ENCODE measurements at places on chromosomes 4 and X.

GRCh38 chr4:41763729-41764128 is 15.2 kb upstream of the PHOX2B start:
- DNase-seq: no peak

DNA sequence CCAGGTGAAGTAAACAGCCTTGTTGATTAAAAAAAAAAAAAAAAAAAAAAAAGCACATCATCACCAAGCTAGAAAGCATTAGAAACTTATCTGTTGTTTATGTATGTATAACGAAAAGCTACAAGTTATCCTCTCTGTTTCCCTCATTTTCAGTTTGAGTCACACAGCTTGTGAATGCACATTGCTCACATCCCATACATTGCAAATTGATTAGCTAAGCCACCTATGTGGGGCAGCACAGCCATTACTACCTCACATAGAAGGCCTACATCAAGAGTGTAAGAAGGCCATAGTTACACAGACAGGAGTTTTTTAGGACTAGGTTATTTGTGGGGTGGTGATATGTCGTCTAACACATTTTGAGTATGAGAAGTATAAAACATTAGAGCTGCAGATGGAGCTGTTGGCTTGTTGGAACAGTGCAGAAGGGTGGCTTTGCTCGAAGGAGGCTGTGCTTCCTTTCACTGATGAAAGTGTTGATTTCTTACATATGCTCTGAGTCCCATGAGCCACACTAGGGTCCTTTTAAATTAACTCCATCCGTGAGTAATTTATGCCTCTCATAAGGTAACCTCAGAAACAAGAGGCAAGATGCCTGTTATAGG is 431.6 kb downstream of the GABRG1 start:
- DNase-seq: no peak

DNA sequence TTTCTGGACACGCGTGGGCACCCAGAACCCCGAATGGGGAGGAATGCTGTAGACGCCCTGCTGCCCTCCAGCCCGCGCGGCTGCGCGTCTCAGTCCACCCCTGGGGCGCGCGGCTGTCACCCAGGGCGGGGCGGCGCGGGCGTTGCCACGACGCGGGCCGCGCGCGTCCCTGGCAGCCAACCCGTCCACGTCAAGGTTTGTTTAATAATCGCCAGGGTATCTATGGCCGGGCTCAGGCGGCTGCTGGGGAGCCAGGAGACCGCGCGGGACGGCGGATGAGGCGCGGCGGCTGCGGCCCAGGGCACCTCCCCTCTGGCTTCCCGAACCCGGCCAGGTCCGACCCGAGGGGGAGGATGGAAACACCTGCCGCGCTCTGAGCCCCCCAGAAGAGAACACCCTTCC is at the start of gene SPATA18:
TSS of gene SPATA18 (plus strand) at position 92 of the 402 bp plus-strand sequence. CDS start 401 bp downstream, outside the sequence.
- DNase-seq: no peak

DNA sequence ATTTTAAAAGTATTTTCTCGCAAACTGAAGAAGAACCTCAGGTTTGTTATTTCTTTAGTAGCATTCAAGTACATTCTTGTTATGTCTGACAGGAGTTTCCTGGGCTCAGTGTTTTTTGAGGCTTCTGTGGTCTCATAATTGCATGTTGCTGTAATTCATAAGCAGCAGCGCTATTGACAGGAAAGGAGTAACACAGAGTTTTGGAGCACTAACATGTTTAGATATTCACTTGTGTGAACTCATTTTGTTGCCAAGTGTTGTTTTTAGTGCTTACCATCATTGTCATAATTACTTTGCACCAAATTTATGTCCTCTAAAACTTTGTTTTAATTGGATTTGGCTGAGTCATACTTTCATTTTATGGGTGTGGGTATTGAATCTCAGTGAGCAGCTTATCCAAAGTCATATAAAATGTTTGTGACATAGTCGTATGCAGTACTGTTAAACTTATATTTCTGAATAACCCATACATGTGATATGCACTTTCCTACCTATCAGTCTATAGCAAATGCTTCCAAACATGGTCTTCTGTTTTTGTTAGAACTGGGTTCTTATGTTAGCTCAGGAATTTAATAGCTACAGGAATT is 358.7 kb upstream of the CTSO start:
- DNase-seq: no peak

DNA sequence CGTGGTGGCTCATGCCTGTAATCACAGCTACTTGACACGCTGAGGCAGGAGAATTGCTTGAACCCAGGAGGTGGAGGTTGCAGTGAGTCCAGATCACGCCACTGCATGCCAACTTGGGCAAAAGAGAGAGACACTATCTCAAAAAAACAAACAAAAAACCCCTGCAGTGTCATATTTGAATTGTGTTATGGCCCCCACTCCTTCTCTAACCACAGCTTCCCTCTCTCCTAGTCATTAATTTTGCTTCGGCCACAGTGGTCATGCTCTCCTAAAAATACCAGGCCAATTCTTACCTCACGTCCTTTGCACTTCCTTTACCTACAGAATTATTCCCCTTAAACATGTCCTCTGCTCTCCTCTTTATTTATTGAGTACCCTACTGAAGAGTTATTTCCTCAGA is 206.1 kb downstream of the PPP3CA start:
- no peak for DNase-seq

GRCh38 chr4:138405466-138405891 is 163.3 kb upstream of the SLC7A11 start:
- DNase-seq: no peak

DNA sequence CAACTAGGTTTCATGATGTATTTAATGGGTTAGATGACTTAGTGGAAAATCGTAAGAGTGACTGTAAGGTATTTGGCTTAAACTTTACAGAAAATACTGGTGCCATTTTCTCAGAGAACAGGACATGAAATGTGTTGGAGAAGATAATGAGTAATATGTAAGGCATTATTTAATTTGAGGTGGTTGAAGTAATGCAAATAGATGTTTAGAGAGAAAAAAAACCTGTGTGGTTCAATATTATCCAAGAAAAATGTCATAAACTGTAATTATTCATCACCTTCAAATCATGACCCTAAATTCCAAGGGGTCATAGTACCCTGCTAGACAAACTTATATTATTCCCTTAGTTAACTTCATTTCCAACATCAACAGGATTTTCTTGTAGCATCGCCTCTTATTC is 171.7 kb downstream of the EPHA5 start:
- DNase-seq: no peak

GRCh38 chr4:147831551-147832171 is 99.8 kb downstream of the ARHGAP10 start:
- DNase-seq: no peak

DNA sequence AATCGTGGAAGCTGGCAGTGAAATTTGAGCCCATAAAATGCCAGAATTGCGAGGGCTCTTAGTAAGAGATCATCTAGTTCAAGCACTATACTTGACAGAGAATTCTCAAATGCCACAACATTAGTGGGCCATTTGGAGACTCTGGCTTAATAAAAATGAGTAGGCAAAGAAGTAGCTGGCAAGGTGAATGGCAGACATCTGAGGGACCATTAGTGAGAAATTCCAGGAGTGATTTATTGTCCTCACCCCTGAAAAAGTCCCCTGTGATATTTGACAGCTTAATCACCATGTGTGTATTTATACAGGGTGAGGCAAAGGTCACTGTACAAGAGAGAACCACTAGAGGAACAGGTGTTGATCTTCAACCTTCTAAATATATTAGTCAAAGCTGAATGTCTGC is 207.5 kb downstream of the CHRDL1 start:
- no peak for DNase-seq

- DNase-seq: no peak
These were observed 327.8 kb upstream of the CXorf51B start for GRCh38 chrX:146481735-146482134.

DNA sequence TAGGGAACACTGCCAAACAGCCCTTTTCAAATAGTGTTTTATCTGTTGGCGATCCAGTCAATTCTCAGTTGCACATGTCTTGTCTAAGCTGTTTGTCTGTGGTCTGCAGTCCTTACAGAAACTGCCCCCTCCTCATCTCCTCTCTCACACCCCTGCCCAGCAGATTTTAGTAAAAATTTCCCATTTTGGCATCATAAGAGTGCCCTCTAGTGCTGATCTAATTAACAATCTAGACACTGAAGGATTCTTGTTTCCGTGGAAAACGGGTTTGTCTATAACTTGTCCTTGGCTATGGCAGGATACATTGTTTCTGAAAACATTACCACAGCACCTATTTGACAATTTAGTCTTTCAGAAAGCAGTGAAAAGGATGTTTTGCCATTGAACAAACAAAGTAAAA is 227.2 kb upstream of the MBNL3 start:
- no peak for DNase-seq

DNA sequence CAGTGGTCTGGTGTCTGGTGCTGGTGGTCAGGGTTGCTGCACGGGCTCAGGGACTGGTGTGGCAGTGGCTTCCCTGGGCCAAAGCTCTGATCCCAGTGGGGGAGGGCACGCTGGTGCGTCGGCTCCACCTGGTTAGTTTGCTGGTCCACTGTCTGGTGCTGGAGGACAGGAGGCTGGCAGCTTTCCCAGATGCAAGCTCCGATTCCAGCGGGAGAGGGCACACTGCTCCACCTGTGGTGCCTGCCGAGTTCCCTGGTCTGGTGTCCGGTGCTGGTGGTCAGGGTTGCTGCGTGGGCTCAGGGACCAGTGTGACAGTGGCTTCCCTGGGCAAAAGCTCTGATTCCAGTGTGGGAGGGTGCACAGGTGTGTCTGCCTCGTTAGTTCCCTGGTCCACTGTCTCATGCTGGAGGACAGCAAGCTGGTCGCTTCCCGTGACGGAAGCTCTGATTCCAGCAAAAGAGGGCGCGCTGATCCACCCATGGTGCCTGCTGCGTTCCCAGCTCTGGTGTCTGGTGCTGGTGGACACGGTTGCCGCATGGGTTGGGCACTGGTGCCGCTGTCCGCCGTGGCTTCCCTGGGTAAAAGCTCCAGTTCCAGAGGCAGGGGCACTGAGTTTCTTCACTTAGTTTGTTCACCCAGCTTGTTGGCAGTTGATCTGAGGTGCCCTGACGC is 5.8 kb downstream of the VMA21 start:
- no peak for DNase-seq

GRCh38 chr4:39037941-39038340 is 5.7 kb upstream of the TMEM156 start:
- no peak for DNase-seq

DNA sequence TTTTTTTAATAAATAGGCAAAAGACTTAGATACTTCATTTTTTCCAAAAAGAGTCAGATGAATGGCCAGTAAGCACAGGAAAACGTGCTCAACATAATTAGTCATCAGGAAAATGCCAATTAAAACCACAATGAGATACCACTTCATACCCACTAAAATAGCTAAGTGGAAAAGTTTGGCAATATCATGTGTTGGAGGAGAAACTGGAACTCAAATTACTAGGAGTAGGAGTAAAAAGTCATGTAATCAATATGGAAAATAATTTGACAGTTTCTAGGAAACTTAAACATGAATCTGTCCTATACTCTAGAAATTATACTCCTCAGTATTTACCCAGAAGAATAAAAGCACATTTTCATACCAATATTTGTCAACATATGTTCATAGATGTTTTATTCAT is 449.8 kb downstream of the INPP4B start:
- DNase-seq: no peak

GRCh38 chr4:93813092-93813491 is 15.5 kb upstream of the ATOH1 start:
- no peak for DNase-seq

DNA sequence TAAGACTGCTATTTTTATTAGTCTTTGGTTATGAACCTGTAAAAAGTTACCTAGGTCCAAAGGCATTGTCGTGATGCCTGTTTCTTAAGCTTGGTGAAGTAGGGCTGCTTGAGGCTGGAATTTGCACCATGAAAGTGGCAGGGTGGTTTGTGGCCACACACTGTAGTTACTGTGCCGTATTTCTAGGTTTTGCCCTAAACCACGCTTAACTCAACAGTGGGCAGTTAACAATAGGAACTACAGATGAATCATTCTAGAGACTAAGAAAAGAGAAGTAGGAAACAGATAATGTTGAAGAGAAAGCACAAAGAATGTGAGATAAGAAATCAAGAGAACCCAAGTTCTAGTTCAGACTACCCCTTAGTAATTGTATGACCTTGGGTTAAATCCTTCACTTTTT is 11.5 kb downstream of the ETNPPL start:
- DNase-seq: no peak

- no peak for DNase-seq
These were observed 739 bp downstream of the GAK start for GRCh38 chr4:931194-931959.

DNA sequence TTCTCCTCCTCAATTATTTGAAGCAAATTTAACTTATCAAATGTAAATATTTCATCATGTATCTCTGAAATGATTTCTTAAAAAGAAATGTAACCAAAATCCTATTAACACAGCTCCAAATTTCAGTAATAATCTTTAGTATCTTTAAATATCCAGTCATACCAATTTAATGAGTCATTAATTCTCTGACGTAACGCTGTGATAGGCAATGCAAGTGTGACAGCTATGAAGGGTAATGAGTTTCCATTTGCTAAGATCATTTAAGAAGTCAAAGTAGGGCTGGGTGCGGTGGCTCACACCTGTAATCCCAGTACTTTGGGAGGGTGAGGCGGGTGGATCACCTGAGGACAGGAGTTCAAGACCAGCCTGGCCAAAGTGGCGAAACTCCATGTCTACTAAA is 15.6 kb downstream of the RPS3A start:
- no peak for DNase-seq

- DNase-seq: no peak
These were observed 114.2 kb downstream of the PALLD start for GRCh38 chr4:168610911-168611530.

GRCh38 chr4:13347517-13348125 is 136.5 kb downstream of the RAB28 start:
- no peak for DNase-seq

DNA sequence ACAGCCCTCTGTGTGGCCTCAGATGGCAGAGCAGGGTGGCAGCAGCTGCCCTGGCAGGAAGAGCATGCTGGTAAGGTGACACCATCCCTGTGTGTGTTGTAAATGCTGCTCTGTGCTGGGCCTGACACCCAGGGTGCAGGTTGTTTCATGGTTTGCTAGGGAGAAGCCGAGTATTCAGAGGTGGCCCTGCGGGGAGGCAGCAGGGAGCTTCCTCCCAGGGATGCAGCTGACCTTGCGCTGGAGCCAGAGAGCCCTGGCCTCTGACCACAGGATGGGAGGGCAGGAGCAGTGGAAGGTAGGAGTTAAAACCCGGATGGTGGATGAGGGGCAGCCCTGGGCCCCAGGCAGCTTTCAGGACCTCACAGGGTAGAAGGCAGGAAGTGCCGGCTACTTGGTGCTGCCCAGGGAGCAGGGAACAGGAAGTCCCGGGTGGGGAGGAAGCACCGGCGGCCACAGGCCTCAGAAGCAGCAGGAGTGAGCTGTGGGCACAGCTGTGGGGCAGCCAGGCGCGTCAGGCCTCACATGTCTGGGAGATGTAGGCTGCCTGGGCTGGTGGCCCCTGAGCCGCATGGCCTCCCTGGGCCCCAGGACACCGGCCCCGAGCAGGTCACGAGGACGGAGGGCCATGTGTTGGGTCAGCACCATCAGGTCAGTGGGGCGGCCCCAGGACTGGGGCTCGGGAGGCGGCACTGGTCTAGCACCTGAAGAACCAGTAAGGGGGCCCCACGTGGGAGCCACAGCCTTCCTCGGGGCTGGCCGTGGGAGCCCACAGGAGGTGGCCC is 19.1 kb downstream of the SH3BP2 start:
- DNase-seq: no peak

- no peak for DNase-seq
These were observed 496.6 kb downstream of the IL1RAPL1 start for GRCh38 chrX:29083823-29084222.
